Epithelial cell of proximal tubule (primary cell): ENCODE measurements at places on chromosomes 2 and 18. TPM values are rescaled to one million over a fixed set of nuclear protein-coding genes. Genes with fewer than 3 reads are reported as not detected.
A peak's percentile ranks its signal among the peaks of the same experiment; 100 is the strongest.

The RBMS1 gene
- total RNA-seq, result 54.7 and 54.8 TPM in 2 replicates

GRCh38 chr18:55850904-55851303, 262.9 kb upstream of the TCF4 start:
- DNase-seq, result no peak

The CAD gene
- 62.8 and 65.8 TPM in 2 replicates for total RNA-seq

The HOXD8 gene
- 18.0 and 26.5 TPM in 2 replicates for total RNA-seq

GRCh38 chr2:202976809-202977208, 37.9 kb upstream of the NBEAL1 start:
- no peak for DNase-seq

DNA sequence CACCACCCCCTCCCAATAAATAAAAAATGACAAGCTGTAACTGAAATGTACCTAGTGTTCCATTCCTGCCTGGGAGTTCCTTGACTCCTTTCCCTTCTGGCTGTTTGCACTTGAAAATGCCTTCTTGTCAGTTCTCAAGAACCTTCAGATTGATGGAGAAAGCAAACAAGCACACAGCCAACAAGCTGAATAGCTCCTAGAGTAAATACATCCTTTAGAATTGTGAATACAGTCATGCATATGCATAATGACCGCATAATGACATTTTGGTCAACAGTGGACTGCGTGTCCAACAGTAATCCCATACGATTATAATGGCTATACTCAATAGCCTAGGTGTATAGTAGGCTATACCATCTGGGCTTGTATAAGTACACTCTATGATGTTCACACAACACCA, 97.0 kb downstream of the LYPD6 start:
- DNase-seq, result no peak

The RBM43 gene
- 0.87 and 0.98 TPM in 2 replicates for total RNA-seq

- DNase-seq, result no peak
Measured at GRCh38 chr18:8938817-8939216, 163.7 kb upstream of the NDUFV2 start.

GRCh38 chr18:42883169-42883568, 232.3 kb downstream of the RIT2 start:
- no peak for DNase-seq

The ITPRIPL1 gene
- total RNA-seq, result 7.7 and 10.3 TPM in 2 replicates

DNA sequence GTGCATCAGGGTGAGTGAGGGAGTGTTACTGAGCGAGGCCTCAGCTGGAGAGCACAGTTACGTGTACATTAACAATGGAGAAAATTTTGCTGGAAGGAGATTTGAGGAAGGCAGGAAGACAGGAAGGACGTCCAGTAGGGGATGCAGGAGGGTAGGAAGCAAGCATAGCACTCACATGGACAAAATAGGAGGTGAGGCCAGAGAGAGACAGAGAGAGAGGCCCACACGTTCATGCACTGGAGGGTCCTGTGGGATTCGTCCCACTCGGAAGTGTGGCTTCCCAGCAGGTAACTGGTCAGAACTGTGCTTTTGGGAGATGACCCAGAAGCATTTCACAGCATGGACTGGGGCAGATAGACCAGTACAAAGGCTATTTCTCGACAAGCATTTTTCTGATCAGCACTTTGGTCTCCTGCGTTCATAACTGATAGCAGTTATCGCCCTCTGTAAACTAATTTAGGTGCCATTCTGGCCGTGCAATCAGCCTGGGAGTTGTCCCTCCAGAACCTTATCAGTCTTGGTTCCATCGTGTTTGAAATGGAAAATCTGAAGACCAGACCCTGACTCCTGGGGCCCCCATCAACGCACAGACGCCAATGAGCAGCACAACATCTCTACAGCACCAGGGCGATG, 5.7 kb downstream of the LCT start:
- no peak for DNase-seq

GRCh38 chr18:23732439-23732838, 43.2 kb downstream of the LAMA3 start:
- DNase-seq, result no peak

DNA sequence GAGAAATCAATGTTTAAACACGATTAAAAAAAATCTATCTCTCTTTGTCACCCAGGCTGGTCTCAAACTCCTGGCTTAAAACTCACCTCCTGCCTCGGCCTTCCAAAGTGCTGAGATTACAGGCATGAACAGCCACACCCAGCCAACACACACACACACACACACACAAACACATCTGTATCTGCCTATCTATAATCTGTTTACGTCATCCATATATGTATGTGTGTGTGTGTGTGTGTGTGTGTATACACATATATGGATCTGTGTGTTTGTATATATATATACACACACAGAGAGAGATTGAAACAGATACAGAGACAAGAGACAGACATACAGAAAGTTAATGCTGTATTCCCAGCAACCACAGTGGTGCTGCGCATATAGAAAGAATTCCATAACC, 497.1 kb downstream of the DSC3 start:
- DNase-seq, result no peak

DNA sequence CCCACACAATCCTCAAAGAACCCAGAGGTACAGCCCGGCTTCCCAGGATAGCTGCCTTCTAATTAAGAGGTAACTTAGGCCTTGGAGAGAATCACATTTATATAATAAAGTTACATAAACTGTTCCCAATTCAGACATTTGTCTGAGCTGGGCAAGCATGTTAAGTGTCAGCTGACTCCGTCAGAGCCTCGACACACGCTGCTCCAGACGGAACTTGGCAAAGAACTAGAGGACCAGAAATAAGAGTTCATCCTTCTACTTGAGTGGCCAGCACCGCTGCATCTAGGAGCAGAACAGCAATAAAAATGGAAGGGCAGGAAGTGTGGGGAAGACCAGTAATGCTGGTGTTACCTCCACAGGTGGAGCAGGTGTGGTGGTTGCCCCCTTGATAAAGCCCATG, 80.5 kb downstream of the MYO5B start:
- no peak for DNase-seq

The ABCB11 gene
- not detected in 2 replicates for total RNA-seq

The ARHGAP15 gene
- not detected in 2 replicates for total RNA-seq

DNA sequence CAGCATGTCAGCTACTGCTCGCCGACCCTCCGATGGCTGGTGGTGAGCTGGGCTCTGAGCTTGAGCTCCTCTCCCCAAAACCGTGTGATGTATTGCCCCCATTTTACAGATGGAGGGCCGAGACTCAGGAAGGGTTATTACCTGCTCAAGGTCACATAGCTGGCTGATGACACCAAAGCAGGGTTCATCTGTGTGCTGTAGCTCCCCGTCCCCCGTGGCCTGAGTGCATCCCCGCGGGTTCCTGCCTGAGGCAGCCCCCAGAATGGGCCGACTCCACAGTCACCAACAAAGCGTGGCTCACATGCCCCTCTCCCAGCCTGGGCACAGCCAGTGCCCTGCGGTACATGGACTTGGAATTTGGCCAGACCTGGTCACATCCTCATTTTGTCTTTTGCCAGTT, 198.6 kb downstream of the TFCP2L1 start:
- no peak for DNase-seq

DNA sequence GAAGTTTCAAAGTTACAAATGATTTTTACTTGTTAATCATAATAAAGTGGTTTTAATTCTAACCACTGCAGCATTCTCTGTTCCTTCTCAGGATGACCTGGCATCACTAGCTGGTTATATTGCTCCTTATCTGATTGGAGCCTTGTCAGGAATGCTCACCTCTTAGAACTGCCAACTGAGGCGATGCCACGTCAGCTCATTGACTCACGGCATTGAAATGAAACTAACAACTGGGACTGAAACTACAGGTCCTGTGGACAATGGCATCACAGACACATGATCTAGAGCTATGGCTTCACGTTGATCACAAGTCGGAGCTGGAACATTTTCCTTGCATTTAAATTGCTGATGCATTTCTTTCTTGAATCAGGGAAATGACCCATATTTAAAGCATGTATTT, 54.9 kb upstream of the MAP2 start:
- DNase-seq, result peak; percentile 90

The ASTL gene
- not detected in 2 replicates for total RNA-seq

GRCh38 chr2:159292157-159292556, 5.7 kb upstream of the WDSUB1 start:
- DNase-seq, result no peak

DNA sequence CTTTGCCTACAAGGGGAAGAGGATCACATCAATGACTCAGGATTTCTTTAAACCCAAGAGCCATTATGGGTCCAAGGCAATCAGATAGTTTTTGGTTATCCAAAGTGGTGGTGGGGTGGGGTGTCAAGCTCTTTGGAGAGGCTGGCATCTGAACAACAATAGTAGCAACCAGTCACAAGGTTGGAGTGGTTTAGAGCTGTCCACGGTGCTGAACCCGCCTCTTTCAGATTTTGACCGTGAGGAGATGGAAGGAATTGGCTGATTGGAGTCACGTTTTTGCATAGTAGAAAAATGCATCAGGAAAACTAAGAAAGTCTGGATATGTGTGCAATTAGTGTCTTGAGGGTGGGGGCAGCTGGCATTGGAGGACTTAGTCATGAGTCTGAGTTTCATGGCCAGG, 159.9 kb downstream of the LOXHD1 start:
- no peak for DNase-seq

DNA sequence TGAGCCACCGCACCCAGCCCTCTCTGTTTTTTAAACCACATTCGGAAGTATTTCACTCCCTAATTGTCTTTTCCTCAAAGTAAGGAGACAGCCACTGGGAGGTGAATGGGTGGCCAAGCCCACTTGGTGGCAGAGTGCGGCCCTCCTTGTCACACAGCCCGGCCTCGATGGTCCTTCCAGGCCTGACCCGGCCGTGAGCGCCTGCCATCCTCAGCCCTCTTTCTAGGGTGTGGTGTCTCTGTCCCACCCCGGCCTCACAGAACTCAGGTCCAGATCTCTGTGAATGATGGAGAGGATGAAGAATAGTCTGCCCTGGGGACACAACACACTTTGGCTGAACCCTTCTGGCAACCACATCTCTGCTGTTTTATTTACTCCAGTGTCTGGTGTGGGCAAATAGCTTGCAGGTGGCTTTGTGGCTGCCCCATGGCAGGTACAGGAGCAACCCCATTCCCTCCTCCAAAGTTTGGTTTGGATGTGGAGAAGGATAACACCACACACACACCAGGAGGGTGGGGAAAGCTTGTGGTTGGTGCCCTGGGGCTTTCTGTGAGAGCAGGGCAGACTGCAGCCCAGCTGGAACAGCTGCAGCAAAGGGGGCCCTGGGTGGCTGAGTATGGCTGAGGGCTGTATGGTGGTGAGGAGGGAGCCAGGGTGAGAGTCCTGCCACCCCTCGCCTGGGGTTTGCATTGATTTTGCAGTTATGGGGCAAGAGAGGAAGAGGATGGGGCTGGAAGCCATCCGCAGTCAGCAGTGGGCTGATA, 88.6 kb downstream of the FAM168B start:
- DNase-seq, result no peak

DNA sequence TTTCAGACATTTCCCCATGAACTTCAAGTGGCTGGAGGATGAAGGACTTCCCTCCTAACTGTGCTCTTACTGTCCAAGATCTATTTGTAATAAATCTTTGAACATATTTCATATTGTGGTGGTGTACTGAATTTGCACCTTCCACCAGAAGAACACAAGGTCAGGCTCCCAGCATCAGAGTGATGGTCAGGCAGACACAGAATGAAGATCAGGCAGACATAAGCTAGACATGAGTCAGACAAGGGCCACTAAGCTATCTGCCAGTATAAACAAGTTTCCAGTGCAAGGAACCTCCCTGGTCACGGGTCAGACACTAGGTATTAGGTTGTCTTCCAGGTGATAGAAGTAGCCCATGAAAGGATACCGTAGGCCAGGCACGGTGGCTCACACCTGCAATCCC, 20.0 kb downstream of the AQP12B start:
- no peak for DNase-seq
